ENCODE measurements at places on chromosomes 1 and 21.

DNA sequence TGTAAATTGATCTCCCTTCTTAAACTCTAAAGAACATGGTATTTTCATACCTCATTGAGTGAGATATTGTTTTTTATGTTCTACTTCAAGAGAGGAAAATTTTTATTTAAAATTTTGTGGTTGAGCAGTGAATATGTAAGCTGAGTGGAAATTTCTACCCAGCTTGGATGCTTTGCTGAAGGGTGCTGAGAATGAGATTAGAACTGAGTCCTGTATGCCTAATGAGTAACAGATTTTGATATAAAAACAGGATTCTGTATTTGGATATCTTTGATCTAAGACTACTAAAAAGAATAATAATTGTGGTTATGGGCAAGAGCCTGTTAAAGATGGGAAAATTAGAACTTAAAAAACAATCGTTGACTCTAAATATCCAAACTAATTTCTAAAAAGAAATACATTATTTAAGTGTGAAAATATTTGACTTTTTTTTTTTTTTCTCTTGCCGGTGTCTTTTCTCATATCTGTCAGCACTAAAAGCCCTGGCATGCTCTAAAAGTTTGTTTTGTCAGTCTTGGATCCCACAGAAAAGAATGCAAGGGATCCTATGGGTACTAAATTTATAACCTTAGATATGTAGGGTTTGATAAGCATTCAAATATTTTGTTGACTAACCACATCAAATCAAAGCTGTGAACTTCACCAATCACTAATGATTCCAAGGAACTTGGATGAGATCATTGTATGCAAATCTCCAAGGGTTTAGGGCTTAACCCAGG, 652.3 kb downstream of the PTPRC start:
- DNase-seq: no peak

- DNase-seq: no peak
Observed at GRCh38 chr1:48572646-48573258, 100.7 kb upstream of the SPATA6 start.

DNA sequence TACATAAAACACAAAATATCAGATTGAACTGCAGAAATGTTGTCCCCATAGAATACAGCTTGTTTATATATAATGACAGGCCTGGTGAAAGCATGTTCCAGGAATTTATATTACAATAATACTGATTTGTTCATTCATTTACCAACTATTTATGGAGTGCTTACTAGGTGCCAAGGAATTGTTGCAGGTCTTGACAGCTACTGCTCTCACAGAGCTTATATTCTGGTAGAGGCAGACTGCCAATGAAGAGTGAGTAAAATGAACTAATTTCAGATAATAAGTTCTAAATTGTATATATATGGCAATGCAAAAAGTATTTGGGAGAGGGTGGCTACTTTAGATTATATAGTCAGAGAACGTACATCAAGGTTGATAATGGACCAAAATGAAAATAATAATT, 152.0 kb downstream of the COQ8A start:
- DNase-seq: no peak

DNA sequence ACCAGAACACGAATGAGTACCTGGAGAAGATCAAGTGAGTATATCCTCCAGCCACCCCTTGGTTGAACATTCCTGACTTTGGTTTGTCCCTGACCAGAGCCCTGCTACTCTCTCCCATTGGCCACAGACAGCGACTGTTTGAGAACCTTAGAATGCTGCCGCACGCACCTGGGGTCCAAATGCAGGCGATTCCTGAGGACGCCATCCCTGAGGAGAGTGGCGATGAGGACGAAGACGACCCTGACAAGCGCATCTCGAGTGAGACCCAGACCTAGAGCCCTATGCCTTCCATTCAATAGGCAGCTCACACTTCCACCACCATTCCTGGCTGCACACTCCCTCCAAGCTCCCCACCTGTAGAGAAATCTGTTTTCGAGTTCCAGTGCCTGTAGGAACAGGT, 4.5 kb downstream of the MARCKSL1 start:
- DNase-seq: no peak

DNA sequence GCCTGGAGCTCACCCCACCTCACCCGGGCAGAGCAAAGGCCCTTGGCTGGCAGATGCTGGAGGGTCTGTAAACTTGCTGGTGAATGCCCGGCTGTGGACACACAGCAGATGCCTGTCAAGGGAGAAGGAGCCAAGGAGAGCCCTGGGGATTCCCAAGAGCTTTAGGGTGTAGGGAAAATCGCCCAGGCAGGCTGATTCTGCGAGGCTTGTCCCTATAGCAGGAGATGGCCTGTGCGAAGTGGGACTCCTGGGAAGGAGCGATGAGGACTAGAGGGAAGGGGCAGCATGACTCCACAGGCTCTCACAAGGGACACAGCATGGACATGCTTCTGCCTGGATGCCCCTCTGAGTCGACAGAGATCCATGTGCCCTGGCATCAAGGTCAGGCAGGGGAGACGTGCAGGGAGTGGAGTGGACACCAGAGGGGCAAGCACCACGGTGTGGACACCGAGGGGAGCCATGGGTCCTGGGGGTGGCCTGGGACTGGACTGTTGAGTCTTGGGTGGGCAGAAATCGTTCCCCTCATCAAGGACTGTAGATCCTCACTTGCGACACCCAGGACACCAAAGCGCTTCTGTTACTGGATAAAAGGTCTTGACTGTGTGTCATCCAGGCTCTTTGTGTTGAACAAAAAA, 71.4 kb upstream of the ABCG1 start:
- no peak for DNase-seq

GRCh38 chr1:85334962-85335361, 58.5 kb upstream of the BCL10 start:
- DNase-seq: no peak

DNA sequence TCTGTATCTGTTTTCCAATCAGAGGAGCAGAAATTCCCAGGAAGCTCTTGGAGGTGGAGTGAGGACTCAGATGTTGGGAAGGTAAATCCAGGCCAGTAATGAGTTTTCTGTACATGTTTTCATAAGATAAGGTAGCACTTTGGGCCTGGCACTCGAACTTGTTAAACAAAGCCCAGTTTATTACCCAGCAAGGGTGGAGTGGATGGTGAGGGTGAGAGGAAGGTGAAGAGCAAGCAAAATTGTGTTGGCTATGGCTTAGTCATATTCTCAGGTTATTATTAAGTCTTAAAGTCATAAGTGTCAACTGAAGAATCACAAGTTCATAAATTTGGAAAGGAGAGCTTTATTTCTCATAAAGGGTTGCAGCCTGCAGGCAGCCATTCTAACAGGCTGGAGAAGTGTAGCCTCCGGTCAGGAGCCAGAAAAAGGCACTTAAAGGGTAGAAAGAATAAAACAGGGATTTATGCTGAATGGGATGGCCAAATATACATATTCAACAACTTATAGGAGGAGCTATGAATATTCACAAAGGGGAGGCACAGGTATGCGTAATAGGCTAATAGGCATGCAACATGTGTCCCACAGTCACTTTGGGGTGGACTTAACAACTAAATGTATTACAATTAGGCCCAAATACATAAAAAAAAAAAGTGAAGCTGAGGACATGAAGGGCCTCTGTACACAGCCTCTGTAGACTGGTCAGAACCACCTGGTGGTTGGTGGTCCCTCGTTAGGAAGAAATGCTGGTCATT, 523.9 kb downstream of the LMO4 start:
- DNase-seq: no peak

GRCh38 chr1:198211696-198212095, 54.9 kb downstream of the NEK7 start:
- DNase-seq: no peak

- DNase-seq: no peak
Observed at GRCh38 chr1:235941876-235942624, 75.3 kb upstream of the LYST start.

DNA sequence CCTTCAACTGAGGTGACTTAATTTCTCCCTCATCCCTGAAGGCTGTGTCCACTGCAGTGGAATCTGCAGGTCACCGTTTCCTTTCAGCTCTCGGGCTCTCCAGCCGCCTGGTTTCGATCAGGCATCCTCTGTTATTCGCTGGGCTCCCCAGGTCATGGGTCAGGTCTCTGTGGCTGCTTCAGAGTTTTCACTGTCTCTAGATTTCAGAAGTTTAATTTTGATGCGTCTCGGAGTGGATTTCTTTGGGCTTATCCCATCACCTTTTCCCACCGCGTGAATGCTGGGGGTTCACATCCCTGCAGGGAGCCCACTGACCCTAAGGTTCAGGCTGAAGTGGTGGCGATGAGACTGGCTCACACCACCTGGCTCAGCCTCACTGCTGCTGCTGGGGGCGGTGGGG, 3.3 kb downstream of the ACTRT2 start:
- DNase-seq: no peak

GRCh38 chr1:1538334-1538733, 2.1 kb downstream of the TMEM240 start:
- DNase-seq: no peak

DNA sequence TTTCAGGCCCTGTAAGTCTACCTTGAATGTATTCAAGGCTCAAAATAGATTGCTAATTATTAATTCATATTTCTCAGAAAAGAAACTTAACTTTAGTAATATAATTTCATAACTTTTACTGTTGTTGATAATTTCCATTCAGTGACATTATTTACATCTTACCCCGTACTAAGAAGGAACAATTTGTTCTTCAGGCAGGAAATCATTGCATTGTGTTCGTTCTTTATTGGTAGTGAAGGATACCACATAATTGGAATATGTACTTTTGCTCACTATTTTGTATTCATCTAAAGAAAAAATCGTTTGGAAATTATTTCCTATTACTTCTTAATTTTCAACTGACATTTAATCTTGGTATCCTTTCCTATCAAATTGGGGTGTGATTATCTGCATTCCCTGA, 39.4 kb downstream of the CTTNBP2NL start:
- no peak for DNase-seq

DNA sequence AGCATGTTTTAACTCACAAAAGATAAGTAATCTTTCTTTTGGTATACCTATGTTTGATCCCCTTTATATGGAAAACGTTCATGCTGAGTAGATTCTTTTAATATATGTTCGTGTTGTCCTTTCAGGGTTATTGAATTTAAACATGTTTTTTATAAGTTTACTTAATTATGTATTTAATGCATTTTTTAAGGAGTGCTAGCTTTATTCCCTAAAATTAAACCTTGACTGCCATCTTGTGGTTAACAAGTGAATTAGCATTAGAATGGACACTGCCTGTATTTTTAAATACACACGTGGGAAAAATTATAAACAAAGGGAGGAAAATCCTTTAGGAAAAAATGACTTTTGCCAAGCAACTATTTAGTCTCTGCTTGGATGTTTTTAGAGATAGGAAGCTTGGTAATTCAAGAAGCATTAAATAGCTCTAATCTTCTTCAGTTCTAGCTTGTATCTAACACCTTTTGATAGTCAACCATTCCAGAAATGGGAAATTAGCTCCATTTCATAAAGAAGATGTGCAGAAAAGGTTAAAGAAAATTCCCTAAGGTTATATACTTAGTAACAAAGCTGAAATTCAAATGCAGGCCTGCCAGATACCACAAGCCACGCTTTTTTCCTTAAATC, 43.0 kb downstream of the UBE2U start:
- no peak for DNase-seq

GRCh38 chr1:95197616-95198252, 36.3 kb upstream of the RWDD3 start:
- DNase-seq: no peak

- DNase-seq: no peak
Observed at GRCh38 chr1:237568955-237569354, 321.8 kb downstream of the ZP4 start.

GRCh38 chr21:26782331-26782730, 62.9 kb downstream of the ADAMTS1 start:
- DNase-seq: no peak

GRCh38 chr1:230073371-230074035, 6.5 kb downstream of the GALNT2 start:
- no peak for DNase-seq

DNA sequence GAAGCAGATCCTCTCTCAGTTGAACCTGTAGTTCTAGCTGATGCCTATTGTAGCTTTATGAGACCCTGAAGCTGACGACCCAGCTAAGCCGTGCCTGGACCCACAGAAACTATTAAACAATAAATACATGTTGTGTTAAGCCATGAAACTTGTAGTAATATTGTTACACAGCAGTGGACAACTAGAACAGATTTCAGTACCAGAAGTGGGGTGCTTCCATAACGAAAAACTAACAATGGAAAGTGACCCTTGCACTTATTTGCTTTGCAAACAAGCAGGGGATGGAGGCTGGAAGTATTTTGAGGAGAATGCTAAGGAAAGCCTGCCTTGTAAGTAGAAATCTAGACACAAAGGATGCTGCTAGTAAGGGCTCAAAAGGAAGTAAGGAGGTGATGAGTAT, 18.1 kb upstream of the HEATR1 start:
- DNase-seq: no peak

DNA sequence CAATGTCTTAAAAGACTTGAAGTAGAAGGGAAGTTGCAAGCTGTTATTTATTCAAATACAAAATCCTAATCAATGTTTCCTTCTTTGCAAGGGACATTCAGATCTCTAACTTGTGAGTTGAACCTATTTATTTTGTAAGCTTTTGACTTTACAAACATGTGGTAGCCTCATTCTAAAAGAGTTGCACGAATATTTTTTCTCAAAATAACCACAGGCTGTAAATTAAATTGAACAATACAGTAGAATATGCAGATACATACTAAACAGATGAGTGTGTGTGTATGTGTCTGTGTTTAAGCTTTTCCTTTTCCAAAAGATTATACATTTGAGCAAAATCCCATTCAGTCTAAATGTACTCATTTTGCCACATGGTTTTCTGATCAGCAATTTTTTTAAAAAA, 4.8 kb upstream of the DYNLT5 start:
- no peak for DNase-seq

DNA sequence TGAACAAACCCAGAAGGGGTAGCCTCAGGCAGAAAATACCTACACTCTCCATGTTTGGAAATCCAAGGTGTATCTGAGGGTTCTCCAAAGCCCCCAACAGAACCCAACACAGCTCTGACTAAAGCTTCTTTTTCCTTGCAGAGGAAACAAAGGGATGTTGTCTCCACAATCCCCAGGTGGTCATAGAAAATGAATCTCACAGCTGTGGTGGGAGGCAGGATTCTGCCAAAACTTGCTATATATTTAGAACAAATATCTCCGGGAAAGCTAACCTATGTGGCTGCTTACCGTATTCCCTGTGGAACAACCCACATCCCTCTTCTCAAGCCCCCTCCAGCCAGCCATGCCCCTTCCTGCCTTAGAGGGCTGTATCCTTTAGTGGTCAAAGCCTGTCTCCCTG, 406.1 kb downstream of the PRDM2 start:
- DNase-seq: no peak

- DNase-seq: no peak
Observed at GRCh38 chr21:40471103-40471502, 375.9 kb downstream of the DSCAM start.

- DNase-seq: no peak
Observed at GRCh38 chr1:161792740-161793139, 26.6 kb downstream of the ATF6 start.

Measured in stimulated activated CD8-positive, alpha-beta memory T cell treated with anti-CD3 and anti-CD28 coated beads, Interleukin-15, amount 100 ng/mL, for 48 hours (primary cell).